ENCODE measurements at places on chromosomes 12 and 14.
A peak's percentile ranks its signal among the peaks of the same experiment; 100 is the strongest.

DNA sequence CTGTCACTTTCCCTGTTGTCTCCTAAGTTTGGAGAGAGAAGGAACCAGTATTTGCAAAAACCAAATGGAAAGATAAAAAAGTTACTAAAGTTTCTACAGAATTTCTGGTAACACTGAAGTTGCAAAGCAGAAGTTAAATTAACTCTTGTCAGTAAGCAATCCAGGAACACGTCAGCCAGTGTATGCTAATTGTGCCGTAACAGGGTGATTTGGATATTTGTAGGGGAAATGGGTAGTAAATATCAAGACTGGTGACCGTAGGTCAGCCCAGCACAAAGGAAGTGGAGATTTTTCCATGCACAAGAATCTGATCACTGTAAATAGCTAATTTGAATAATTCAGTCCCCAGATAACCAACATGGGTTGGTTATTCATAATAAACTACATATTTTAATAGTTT is 2.3 kb downstream of the CDKN1B start:
- no peak for DNase-seq

DNA sequence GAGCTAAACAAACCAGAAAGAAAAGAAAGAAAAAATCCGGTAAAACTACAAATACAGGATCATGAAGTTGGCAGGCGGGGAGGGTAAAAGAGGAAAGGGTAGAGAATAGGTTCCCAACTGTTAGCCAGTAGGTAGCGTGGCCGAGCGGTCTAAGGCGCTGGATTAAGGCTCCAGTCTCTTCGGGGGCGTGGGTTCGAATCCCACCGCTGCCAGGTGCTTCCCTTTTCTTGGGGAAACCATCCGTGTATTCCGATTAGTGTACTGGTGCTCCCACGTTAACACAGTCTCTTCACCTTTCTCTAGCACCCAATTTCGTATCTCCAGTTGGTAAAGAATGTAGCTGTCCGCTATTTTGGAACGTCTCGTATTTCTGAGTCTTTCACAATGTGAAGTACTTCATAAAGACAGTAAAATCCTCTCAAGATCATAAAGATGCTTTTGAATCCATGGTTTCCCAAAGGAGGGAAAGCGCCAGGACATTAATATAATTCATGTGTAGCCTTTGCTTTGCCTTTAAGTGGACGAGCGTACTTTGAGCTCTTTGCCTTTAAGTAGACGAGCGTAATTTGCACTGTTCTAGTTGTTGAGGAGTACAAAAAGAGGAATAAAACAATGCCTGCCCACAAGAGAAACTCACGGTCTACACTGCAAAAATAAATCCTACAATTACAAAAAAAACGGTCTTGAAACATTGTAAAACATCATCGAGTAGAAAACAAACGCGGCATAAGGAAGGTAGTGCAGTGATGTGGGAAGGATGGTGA is 19.0 kb upstream of the RNASE12 start:
- peak; percentile 83 for DNase-seq

- DNase-seq, result no peak
Observed at GRCh38 chr12:51307655-51308593, 16.1 kb downstream of the BIN2 start.

DNA sequence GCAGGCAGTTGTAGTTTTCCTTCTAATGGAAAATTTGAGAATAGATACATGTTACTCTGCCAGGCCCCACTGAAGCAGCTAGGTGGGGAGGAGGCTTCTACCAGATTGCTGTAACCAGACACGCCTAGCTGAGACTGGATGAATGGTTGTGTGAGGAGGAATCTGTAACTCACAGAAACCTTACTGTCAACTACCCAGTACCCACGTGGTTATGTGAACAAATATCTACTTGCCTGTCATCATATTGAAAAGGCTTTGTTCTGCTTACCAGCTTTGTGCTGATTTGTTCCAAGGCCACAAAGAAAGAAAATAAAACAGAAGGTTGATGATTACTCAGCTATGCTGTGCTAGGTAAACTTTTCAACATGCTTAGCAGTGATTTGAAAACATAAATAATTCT is 167.2 kb downstream of the CAPZA3 start:
- no peak for DNase-seq

DNA sequence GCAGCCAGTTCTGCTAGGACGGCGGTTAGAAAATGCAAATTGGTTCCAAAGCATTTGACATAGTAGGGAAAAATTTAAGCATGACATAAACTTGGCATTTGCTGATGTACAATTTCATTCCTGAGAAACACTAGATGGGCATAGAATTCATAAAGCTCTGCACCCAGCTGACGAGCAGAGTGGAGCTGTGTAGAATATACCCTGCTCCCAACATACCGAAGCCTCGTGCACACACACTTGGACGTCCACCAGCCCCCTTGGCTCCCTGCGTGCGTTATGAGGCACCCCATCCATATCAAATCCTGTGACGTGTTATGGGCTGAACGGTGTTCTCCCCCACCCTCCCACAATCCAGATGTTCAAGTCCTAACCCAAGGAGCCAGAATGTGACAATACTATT is 65.4 kb downstream of the CLMN start:
- DNase-seq, result no peak

GRCh38 chr14:68644101-68644500 is 148.8 kb downstream of the ZFP36L1 start:
- DNase-seq, result no peak

DNA sequence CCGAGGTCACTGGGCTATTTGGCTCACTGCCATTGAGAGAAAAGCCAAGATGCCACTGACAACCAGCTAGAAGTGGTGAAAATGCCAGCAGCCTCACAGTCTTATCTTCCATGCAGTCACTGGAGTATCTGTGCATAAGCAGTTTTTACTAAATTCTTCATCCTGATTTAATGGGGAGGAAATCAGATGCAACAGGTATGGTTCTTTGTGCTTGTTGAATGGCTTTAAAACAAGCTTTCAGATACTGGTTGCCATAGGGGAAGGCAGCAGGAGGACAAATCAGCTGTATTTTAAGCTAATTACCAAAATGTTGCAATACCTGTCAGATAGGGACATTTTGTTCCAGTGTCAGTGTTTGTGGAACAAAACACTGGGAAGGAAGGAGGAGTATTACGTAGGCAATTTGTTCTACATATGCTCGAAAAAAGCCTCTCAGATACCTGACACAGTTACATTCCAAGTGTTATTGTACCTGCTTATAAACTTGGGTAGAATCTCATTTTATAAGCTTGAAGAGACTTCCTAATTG is 54.1 kb upstream of the ARHGAP5 start:
- no peak for DNase-seq

- peak; percentile 77 for DNase-seq
Observed at GRCh38 chr14:102917469-102918211, 4.8 kb upstream of the AMN start.

- peak; percentile 61 for DNase-seq
Observed at GRCh38 chr12:54958048-54958658, 26.4 kb downstream of the TESPA1 start.

Measured in activated CD8-positive, alpha-beta memory T cell treated with anti-CD3 and anti-CD28 coated beads, Interleukin-2, amount 10 ng/mL, durations not matched to agents 7 days and 5 days (primary cell).